ENCODE measurements at places on chromosomes 2 and 18.
A peak's percentile ranks its signal among the peaks of the same experiment; 100 is the strongest.

- DNase-seq, result no peak
These were observed 229.7 kb downstream of the ANKRD36B start for GRCh38 chr2:97359861-97360584.

GRCh38 chr18:13405305-13406038, 186.9 kb downstream of the LDLRAD4 start:
- no peak for DNase-seq

- peak; percentile 42 for DNase-seq
These were observed 37.9 kb downstream of the MTERF4 start for GRCh38 chr2:241064008-241064801.

GRCh38 chr18:22347606-22348511, 69.9 kb downstream of the CTAGE1 start:
- DNase-seq, result peak; percentile 16

DNA sequence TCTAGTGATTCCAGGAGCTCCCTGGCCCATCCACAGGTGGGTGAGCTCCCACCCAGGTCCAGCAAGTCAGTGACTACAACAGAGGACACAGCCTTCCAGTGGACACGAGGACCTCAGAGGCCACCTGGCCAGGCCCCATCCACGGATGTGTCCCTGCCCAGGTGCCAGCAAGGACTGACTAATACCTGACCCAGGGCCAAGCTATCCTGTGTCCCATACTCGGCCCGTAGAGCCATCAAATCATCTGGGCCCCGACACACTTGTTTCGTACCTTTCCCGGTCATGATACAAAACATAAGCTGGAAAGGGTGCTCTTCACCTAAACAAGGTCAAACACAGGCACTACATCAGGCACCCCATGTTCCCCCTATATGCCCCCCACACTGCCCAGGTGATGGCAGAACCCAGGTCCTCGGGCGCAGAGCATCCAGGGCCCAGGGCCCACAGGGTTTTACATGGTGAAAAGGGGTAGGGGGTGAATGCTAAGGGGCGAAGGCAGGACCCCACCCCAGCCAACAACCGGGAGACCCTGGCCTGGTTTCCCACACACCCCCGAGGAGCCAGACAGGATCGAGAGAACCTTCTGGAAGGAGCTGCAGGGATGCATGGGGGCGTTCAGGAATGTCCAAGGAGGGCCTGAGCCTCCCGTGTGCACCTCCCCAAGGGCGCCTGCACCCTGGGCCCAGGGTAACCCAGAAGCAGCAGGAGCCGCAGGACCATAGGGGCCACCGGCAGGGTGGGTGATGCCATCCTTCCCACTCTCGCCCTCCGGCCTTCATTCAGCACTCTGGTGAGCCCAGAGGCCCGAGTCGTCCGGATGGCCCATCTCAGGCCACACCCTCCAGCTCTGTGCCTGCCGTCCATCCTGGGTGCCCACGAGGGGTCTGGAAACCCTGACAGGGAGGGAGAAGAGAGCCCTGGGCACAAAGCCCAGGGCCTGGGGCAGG, 94.3 kb downstream of the HDAC4 start:
- no peak for DNase-seq

- no peak for DNase-seq
These were observed 72.7 kb upstream of the LYPD6B start for GRCh38 chr2:148965623-148966437.

DNA sequence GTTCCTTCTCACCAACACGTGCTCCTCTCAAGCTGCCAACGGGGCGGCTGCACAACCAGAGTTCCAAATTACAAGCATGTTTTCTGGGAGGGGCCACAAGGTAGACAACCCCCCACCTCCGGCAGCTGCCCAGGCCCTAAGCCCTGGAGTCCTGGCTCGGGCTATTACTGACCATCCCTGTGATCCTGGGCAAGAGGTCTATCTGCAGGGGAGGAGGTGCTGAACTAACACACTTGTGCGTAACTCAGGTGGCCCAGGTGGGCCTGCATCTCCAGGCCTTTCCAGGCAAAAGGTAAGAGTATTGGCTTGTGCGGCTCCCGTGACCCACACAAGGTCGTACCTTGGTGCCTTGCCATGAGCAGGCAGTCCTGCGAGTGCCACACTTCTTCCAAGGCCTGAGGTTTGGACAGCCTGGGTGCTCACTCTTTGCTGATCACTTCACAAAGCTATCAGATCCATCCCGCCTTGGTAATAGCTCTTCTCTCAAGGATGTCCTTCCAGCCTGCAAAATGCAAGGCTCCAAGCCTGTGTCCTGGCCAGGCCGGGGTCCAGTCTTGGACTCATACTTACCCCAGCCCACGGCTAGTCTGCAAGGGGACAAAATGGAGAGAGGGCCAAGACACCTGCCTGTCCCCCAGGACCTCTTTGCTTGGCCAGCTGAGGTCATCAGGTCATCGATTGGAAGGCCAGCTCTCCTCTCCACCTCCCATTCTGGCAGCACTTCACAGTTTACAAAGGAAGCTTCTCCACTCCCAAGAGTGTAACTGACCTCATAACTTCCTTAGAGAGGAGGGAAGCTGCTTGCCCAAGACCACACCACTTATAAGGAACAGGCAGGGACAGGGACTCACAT, 33.9 kb downstream of the ADRA2B start:
- DNase-seq, result no peak

Data from activated naive CD4-positive, alpha-beta T cell treated with Interleukin-2 at 50 U/mL for 16 hours (primary cell).